HCT116 (cell line): ENCODE measurements at places on chromosomes 6 and 20. TPM values are rescaled to one million over a fixed set of nuclear protein-coding genes. Genes with fewer than 3 reads are reported as not detected.

DNA sequence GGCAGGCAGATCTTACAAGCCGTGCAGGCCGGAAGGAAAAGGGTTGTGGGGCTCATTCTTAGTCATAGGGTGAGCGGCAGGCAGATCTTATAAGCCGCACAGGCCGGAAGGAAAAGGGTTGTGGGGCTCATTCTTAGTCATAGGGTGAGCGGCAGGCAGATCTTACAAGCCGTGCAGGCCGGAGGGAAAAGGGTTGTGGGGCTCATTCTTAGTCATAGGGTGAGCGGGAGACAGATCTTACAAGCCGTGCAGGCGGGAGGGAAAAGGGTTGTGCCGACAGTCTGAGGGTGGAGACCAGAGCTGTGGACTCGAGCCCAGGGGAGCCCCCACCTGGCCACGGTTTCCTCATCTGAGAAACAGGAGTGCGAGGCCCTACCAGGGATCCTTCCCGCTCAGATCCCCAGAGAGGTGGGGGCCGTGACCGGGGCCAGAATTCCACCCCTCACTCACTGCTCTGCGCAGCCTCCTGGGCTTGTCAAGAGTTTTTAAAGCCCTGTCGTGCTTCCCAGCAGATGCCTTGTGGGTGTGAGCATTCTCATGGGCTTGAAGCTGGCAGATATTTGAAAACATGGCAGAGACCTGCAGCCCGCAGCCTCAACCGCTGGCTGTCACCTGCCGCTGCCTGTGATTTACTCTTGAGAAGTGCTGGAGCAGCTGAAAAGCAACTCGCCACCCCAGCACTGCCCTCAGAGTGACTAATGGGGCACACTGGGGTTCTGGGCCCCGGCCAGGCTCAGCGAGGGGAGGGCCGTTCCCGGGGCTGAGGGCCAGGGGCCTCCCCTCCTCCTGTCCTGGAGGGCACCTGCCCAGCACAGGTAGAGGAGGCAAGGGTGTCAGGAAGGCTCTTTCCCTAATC is 31.9 kb downstream of the NTSR1 start:
- peak; percentile 97 for DNase-seq

DNA sequence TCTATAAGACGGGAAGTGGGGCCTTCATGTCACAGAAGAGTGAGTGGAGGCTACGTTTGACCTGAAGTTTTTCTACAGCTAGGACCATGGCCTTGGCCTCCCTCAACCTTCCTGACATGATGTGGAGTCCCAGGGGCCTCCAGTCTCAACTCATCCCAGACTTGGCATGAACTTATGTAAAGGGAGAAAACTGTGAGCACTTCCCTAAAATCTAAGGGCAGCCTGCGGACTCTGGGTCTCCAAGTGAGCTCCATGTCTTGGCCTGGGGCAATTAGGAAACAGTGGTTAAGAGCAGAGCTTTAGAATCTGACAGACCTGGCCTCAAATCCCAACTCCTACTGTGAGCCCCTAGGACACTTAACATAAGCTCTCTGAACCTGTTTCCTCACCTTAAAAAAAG is 182.5 kb downstream of the ZNF217 start:
- DNase-seq = no peak

DNA sequence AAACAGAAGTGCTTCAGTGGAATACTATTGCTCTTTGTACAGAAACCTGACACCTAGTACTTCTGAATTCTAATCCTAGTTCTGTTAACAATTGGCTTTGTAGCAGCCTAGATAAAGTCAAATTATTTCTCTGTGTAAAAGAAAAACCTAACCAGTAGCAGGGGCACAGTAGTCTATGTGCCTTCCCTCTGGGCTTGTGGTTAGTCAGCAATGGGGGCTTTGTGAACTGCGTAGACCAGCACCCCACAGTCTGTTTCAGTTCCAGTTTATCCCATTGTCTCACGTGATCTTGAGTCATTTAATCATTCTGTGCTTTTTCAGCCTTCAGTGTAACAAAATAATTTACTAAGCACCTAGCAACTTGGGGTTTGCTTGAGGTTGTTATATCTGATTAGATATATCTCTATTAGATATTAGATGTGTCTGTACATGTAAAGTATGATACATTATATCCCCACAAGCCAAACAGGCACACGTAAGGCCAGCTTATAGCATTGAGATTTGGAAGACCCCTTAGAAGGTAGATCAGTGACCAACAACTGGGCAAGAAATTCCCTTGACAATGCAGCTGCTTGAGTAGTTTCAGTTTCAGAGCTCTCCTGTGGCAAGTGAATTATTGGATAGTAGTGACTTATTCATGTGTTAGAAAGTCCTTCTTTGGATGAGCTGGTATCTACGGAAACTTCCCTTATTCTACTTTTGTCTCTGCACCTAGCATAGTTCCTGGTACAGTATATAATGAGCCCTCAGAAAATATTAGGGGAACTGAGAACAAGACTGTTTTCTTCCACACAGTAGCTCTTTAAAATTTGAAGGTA is 27.9 kb upstream of the CCR6 start:
- DNase-seq = no peak

DNA sequence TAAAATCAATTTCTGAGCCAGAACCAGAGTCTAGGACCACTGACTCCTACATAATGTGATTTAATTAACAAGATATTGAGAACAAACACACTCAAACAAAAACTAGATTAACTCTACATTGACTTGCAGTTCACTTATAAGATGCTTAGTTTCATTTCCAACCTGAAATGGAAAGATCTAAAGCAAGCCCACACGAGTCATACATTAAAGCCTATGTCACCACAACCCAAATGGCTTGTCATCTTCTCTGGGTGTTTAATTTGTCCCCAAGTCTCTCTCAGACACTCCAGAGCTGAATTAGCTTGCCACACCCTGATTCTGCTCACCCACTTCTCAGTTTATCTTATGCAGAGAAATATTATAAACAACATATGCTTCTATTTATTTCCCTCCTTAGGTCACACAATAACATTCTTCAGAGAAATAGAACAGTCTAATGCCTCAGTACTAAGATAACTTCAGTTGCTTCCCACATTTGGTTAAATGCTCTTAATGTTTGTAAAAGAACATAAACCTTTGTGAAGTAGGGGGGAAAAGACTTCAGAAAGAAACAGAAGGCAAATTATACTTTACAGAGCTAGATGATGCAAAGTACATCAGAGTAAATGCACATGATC is 8.8 kb upstream of the FBXO30 start:
- no peak for DNase-seq

GRCh38 chr6:46367354-46368168 is 123.7 kb downstream of the RCAN2 start:
- DNase-seq = no peak

DNA sequence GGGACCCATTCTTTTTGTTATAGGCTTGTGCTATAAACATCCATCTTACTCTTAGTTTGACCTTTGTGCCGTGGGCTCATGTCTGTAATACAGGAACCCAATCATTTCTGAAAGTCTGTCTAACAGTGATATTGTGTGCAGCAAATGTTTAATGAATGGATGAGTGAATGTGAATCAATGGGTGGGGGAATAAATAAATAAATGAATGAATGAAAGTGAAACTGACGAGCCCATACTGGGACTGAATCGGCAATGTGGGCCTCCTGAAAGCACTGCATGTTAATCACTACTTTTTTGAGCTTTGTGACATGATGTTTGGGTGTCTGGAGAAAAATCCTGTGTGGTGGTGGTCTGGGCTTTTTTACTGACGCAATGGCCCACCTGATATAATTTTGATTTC is 175.0 kb downstream of the GMPR start:
- no peak for DNase-seq

The HLA-DRA gene
- 4.7 TPM for total RNA-seq
